ENCODE measurements at places on chromosomes 3 and 15. TPM values are rescaled to one million over a fixed set of nuclear protein-coding genes. Genes with fewer than 3 reads are reported as not detected.

GPR149 gene
- not detected for total RNA-seq

RARRES1 gene
- total RNA-seq, result not detected

DNA sequence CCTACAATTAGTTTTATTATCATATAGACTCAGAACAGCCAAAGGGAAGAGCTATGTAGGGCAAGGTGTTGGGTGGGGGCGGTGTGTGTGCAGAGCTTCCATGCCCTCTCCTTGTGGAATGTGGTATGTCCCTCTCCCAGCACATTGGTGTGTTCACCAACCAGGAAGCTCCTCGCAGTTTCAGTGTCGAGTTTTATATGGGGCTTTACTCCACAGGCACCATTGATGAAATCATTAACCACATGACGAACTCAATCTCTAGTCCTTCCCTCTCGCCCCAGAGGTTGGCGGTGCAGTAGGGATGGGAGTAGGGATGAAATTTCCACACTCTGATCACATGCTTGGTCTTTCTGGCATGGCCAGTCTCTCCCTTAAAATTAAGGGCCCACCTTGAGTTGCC, 13.6 kb upstream of the SRP14 start:
- no peak for DNase-seq

TUBGCP4 gene
- total RNA-seq, result 16.4 TPM

DNA sequence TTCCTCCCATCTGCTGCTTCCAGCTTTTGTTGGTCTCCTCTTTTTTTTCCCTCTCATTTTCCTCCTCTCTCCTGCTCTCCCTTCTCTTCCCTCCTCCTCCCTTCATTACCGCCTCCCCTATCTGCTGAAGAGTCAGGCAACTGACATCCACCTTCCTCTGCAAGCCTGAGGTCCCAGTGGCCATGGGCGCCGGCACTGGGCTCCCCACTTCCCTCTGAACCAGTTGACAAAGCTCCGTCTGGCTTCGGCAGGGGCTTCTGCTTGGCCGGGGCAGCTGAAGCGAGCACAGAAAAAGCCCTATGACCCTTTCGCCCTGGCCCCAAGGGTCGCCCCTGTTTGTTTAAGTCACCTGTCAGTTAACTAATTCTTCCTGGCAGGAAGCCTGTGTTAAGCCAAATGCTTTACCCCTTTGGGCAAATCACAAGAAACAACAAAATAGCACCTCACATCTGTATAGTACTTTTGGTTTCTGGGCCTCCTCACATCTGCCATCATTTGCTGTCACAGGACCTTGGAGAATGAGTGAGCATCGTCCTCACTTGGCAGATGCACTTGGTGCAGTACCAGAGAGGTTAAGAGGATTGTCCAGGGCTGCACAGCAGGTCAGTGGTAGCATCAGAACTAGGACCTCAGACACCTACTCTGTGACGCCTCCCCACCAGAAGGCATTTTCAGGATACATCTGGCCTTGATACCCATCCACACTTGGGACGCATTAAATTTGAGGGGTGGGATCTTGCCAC, 27.7 kb downstream of the ITGA11 start:
- DNase-seq, result peak; percentile 32

DNA sequence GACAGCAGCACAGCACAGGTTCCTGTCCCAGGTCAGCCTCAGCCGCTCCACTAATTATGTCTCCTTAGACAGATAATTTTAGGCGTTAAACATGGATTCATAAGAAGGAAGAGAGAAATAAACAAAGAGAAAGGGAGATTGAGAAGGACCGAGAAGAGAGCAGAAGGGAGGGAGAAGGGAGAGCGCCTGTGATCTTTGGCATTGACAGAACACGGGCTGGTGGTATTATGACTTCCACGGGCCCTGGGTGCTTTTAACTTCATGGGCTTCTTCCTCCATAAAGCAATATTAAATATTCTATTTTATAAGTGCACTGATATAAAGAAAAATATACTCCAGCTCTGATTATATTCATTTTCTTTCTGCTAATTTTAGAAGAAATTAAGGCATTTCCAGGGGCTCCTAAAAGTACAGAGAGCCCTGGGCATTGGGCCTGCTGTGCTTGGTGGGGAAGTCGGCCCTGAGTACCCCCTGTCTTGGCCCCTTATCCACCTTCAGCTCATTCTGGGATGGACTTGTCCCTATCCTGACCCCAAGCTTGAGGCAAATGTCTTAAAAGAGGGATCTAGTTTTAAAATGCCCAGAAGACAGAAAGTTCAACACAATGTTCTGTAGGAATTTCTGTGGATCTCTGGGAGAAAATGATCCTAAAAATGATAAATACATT, 135.3 kb downstream of the MEX3B start:
- DNase-seq, result no peak

DNA sequence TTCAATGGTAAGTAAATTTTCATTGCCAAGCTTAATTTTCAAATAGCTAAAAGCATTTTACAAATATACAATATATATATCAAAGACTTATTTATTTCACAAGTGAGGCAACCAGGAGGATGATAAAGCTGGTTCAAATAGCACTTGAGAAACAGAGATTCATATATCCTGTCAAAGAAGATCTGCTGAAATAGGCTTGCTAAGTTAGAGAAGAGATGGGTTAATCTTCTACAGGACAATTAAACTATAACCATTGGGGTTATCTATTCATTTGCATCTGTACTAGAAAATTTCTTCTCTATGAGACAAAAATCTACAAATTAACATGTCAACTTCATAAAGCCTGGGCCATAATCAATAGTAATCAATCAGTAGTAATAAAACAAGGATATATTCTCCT, 637.7 kb upstream of the UBE2E2 start:
- no peak for DNase-seq

- no peak for DNase-seq
These were observed 49.3 kb downstream of the CCNB2 start for GRCh38 chr15:59154243-59154642.

GRCh38 chr3:116440196-116440595, 5.1 kb downstream of the LSAMP start:
- DNase-seq, result no peak

DNA sequence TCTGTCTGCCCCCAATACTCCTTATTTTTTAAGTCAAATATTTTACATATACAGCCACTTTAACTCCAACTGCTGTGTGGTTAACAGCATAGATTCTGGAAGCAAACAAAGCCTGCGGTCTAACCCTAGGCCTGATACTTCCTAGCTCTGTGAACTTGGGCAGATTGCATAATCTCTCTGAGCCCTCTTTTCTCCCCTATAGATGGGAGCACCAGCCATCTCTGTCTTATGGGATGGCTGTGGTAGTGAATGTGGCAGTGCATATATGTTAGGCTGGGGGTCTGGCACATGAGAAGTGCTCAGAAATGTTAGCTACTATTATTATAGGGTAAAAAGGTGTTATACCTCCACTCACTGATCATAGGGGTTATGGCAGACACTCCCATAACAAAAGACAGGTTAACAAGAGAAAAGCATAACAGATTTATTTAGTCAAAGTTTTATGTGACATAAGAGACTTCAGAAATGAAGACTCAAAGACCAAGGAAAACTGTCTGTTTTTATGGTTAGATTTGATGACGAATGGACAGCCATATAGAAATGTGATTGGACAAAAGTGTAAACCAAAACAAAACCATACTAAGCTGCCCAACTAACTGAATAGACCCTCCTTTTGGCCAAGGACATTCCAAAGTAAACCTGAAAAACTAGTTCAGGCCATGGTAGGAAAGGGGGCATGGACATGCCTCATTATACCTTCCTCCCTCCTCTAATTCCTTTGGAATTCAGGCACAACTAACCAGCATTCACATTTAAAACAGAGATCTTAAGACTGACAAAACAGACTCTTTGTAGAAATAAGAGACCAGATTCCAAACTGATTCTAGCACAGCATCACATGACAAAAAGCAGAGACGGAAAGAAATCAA, 53.9 kb upstream of the DAZL start:
- DNase-seq, result no peak

DNA sequence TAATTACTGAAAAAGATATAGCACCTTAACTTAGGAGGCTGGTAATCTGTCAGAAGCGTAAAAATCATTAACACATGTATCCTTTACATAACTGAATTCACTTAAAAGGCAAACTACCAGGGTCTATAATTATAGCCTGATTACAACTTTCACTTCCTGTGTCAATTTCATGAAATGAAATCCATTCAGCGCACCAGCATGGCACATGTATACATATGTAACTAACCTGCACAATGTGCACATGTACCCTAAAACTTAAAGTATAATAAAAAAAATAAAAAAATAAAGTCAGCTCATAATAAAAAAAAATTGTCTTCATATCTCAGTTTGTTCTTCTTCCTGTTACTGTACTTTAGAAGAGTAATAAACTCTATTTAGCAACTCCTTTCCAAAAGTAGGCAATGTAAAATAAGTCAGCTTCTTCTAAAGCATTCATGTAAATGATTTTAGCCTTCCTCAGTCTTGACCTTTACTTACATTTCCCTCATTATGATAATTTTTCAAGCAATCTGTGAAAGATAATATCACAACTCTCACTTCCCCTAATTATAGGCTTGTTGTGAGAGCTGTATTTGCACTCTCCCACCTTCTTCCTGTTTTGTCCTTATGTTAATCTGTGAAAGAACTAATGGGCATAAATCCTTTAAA, 50.1 kb downstream of the KBTBD8 start:
- peak; percentile 94 for DNase-seq

GRCh38 chr3:156997351-156997750, 162.6 kb downstream of the CCNL1 start:
- no peak for DNase-seq

- DNase-seq, result peak; percentile 42
These were observed 208.3 kb downstream of the TJP1 start for GRCh38 chr15:29613951-29614382.

DNA sequence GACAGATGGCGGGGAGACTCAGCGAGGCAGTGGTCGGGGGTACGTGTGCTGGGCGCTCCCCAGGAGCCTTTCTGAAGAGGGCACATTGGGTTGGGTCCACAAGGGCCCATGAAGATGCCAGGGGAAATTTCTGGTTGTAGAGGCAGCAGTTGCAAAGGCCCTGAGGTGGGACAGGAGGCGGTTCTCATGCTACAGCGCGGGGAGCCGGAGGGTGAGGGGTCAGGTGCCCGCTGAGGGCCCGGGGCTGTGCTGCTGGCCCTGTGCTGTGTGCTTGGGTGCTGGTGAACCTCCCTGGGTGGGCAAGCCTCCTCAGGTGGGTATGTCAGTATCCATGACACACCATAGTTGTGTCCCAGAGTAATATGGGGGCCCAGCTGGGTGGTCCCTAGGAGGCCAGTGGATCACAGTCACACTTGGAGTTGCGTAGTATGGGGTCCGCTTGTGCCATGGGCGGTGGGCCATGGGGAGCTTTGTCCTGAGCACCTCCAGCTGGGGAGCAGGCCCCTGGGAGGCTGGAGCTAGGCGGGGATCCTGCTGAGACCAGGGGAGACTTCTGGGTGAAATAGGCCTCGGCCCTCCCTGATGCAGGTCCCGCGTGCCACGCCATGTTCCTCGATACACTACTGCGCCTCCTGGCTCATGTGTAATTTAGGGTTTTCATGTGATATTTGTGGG, 44.3 kb downstream of the PLXNA1 start:
- DNase-seq, result no peak

- DNase-seq, result no peak
These were observed 53.4 kb upstream of the CHD2 start for GRCh38 chr15:92846741-92847140.

CLASP2 gene
- total RNA-seq, result 115 TPM

SPESP1 gene
- not detected for total RNA-seq

RNU5B-1 gene
- not detected for total RNA-seq

SCG3 gene
- not detected for total RNA-seq

DNA sequence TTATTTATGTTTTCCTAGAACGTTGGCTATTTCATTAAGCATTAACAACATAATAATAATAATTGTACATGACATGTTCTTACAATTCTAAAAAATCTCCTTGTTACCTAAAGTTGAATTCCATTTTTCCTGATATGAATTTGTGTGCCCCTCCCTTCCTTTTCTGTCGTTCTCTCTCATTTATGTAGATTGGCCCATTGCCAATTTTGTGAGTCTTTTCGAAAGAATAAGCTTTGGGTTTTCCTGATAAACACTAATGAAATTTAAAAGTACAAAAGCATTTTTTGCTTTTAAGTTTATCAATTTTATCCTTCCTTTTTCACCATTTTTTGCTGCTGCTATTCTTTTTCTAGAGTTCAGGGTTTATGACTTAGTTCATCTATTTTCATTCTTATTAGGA, 44.9 kb downstream of the PRR23E start:
- DNase-seq, result no peak

SENP2 gene
- 59.1 TPM for total RNA-seq

DNA sequence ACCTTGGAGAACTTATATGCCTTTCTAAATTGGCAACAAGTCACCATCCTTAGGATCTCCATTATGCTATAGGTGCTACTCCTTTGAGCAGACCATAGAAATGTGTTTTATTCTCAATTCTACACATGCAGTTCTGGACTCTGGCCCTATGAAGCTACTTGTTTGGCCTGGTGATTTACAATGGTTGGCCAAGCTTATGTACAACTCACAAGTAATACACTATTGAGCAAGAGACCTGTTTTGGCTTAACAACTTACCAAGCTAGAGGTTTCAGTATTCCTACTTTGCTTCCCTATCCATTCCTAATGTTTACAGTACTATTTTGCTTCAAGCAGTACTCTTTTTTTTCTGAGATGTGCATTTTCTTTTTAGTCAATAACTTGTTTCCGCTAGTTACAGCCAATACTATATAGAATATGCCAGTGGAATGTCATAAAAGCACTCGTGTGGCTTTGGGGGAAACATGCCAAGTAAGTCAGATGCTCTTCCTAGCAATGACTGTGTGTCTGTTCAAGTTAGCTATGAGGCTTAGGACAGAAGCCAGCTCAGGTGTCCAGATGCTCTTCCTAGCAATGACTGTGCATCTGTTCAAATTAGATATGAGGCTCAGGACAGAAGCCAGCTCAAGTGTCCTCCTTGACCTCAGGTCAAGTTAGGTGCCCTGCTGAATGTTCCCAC, 174.9 kb upstream of the SEMA6D start:
- no peak for DNase-seq

CD96 gene
- total RNA-seq, result not detected

- DNase-seq, result peak; percentile 96
These were observed 3.4 kb downstream of the FBXL22 start for GRCh38 chr15:63600616-63601025.

RPL29 gene
- total RNA-seq, result 2,656 TPM

DNA sequence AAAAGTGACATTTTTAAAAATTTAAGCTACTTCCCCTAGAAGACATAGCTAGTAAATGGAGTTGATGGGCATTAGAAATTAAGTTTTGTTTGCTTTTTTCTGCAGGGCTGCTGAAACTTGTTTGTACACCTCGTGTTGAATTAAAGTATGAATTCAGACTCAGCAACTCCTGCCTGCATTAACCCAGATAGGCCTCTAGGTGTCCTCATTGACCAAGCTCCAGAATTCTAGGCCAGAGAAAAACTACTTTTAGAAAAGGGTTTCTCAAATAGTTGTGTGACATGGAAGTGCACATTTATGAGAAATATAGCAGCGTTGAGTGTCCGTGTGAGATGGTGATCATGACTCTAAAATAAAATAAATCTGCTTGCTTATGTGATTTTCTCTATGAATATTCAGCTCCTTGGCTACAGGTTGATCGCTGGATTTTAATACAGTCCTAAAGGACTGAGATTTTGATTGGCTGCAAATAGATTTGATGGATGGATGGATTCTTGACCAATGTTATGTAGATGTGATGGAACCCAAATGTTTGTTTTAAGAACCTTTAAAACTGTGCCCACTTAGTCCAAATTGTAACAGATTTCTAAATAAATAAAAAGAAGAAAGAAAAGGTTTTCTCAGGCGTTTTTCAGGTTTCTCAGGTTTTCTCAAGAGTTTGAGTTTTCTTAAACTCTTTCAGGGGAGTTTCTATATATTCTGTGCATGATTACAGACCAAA, 39.4 kb upstream of the LMOD3 start:
- peak; percentile 76 for DNase-seq

- DNase-seq, result no peak
These were observed 18.0 kb upstream of the CHMP2B start for GRCh38 chr3:87209111-87209510.

- DNase-seq, result no peak
These were observed 196.3 kb downstream of the EPHA3 start for GRCh38 chr3:89303701-89304100.
